ENCODE measurements at places on chromosomes 2 and 18. TPM values are rescaled to one million over a fixed set of nuclear protein-coding genes. Genes with fewer than 3 reads are reported as not detected.

Gene DRC1
- total RNA-seq, result 4.7 TPM

Gene PIEZO2
- not detected for total RNA-seq

Gene CCDC102B
- 2.3 TPM for total RNA-seq

Gene CABLES1
- total RNA-seq, result 10.0 TPM

Gene OBSL1
- total RNA-seq, result 161 TPM

Gene DNAH6
- not detected for total RNA-seq

Gene NCKAP1
- 308 TPM for total RNA-seq

Gene SP5
- total RNA-seq, result 7.3 TPM

Gene ZNF2
- 4.9 TPM for total RNA-seq

Gene SLC19A3
- 4.5 TPM for total RNA-seq

Gene SERPINB7
- 4.2 TPM for total RNA-seq

Gene SLC5A6
- 49.0 TPM for total RNA-seq

Data from PC-9 (cell line).